Activated T-cell treated with anti-CD3 and anti-CD28 coated beads, Interleukin-2, amount 50 U/mL, for 4 hours (primary cell): ENCODE measurements at places on chromosomes 1 and 21. TPM values are rescaled to one million over a fixed set of nuclear protein-coding genes. Genes with fewer than 3 reads are reported as not detected.

The GUCA2A gene
- not detected for total RNA-seq

The OR2G6 gene
- not detected for total RNA-seq

The UMODL1 gene
- total RNA-seq = not detected

The GJA8 gene
- not detected for total RNA-seq

The MARK1 gene
- total RNA-seq = not detected

The RHD gene
- total RNA-seq = not detected

The RAB42 gene
- not detected for total RNA-seq

The TMEM125 gene
- not detected for total RNA-seq

The FMO5 gene
- total RNA-seq = 0.22 TPM

The OR2T29 gene
- total RNA-seq = not detected
